ENCODE measurements at places on chromosomes 5 and 9.
A peak's percentile ranks its signal among the peaks of the same experiment; 100 is the strongest.

- DNase-seq = no peak
These were observed 49.0 kb downstream of the SECISBP2 start for GRCh38 chr9:89367281-89367680.

GRCh38 chr9:22009506-22009867, 382 bp upstream of the CDKN2B start:
- DNase-seq = no peak

DNA sequence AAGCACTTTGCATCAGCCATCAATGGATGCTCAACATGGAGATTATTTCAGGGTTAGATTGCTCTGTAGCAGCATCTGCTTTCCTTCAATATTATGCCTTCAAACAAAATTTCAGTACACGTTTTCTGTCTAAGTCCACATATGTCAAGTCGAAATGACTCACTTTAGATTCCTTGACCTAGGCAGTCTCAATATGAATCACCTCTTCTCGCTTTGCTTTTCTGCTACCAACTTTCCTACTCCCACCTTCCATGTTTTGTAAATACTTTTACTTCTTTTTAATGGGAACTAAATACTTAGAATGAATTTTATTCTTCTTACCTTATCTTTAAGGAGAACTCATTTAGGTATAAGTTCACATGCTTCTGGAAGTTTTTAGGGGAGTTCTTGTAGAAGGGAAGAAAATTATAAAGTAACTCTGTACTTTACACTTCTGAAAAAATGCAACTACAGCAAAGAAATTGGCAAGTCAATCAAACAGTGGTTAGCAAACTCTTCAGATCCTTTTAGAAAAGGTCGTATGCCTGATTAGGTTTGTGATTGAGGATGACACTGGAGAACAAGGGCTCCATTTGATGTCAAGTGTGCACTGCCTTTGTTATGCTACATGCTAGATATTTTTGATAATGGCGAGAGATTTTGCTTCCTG, 478.5 kb upstream of the SMARCA2 start:
- no peak for DNase-seq

DNA sequence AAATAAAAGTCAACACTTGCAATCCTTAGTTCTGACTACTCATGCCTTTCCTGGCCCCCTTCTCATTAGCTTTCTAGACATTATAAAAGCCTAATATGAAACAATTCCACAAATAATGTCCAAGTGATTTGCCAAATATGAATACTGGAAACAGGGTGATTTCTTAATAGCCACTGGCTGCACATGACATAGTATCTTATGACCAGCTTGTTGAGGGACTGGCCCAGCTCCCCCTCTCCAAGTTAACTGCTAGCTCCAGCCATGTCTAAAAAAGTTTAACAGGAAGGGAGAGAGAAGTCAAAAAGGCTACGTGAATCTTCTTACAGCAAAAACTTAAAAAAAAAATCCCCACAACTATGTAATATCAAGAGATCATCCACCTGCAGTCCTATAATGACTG, 1.5 kb downstream of the CERT1 start:
- no peak for DNase-seq

DNA sequence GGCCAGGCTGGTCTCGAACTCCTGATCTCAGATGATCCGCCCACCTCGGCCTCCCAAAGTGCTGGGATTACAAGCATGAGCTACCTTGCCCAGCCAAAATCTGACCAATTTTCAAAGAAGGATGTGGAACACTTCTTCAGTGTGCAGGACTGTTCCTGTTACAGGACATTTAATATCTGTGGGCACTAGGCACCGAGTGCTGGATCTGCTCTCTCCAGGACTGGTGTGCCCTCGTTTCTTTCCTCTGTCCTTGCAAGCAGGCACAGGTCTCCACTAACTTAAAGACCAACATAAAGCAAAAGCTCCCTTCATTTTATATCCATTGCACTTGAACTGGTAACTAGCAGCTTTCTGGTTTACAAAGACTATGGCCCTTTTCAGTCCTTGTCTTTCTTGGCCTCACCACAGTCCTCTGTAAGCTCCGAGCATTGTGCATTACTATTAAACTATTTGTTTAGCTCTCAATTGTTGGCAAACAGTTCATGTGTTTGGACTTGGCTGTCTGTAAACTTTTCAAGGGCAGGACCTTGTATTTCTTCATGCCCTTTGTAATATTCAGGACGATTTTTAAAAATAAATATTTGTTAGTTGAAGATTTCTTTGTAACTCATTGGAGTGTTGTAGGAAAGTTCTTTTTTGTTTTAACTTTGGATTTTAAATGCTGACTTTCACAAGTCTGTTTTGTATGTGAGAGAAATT, 37.3 kb downstream of the ARHGEF28 start:
- no peak for DNase-seq

DNA sequence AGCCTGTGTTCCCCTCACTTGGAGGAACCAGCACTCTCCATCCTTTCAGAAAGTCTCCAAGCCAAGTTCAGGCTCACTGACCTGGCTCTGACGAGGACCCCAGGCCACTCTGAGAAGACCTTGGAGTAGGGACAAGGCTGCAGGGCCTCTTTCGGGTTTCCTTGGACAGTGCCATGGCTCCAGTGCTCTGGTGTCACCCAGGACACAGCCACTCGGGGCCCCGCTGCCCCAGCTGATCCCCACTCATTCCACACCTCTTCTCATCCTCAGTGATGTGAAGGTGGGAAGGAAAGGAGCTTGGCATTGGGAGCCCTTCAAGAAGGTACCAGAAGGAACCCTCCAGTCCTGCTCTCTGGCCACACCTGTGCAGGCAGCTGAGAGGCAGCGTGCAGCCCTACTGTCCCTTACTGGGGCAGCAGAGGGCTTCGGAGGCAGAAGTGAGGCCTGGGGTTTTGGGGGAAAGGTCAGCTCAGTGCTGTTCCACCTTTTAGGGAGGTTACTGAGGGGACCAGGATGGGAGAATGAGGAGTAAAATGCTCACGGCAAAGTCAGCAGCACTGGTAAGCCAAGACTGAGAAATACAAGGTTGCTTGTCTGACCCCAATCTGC, 4.7 kb upstream of the NUP214 start:
- no peak for DNase-seq

DNA sequence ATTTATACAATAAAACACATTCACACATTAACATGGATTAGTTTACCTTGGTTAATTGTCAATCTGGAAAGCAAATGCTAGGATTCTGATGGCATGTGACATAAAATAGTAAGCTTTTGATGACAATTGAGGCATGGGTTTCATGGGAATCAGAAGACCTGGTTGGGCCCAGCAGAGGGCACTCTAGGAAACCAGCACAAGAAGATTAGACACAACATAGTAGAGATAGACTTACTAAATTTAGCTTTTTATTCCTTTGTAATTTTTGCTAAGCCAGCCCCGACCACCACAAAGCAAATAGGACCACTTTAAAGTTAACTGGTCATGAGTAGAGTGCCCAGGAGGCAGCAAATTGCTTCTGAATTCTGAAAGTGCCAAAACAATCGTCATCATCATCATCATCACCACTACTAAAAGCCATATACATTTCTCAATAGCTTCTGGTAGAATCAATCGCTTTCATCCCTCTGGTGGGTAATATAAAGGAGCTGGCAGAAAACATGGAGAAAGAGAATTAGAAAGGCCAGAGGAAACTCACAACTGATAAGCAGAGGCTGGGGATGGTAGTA, 163.2 kb downstream of the ARRDC3 start:
- no peak for DNase-seq

DNA sequence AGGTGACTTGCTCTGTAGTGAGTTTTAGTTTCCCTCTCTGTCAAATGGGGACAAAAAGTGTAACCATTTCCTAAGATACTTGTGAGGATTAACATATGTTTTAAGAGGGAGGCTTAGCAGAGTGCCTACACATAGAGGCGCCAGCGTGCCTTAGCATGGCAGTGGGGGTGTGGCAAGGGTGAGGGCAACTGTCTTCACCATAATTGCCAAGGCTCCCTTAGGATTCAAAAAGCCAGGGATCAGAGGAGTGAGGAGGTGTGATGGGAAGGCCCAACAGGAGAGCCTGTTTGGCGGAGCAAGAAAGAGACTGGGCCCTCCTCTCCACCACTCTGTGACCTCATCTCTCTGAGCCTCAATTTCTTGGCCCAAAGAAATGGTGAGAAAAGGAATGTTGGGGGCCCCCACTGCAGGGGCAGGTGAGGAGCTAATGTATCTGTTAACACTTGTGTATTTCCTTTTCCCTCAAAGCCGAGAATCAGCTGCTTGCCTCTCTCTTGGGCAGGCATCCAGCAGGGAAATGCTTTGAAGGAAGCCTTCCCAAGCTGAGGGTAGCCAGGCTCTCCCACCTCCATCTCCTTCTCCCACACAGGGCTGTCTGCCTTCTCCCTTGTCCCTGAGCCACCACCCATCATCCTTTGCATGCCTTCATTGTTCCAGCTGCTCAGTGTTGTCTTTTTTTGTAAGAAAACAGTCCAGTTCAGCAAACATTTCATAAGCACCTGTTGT, 76.0 kb downstream of the DAB2IP start:
- DNase-seq = no peak

DNA sequence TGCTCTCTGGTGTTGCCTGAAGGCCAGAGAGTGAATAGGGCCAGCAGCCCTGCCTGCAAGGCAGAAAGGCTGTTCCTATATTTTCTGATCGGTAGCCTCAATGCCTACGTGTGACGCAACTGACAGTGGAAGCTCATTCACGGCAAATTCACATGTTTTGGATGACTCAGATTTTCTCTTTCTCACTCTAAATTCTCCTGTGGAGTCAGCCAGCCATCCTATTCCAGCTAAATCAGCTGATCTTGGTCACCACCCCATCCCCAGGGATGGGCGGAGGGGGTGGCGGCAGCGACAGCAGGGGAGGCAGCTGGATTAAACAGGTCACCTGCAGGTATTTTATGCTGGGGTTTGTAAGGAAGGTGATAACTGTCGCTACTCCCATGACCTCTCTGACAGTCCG, 52.3 kb downstream of the ZNF510 start:
- no peak for DNase-seq

GRCh38 chr5:5149154-5149553, 9.0 kb downstream of the ADAMTS16 start:
- no peak for DNase-seq

GRCh38 chr9:124950050-124950718, 9.3 kb upstream of the GOLGA1 start:
- DNase-seq = no peak

DNA sequence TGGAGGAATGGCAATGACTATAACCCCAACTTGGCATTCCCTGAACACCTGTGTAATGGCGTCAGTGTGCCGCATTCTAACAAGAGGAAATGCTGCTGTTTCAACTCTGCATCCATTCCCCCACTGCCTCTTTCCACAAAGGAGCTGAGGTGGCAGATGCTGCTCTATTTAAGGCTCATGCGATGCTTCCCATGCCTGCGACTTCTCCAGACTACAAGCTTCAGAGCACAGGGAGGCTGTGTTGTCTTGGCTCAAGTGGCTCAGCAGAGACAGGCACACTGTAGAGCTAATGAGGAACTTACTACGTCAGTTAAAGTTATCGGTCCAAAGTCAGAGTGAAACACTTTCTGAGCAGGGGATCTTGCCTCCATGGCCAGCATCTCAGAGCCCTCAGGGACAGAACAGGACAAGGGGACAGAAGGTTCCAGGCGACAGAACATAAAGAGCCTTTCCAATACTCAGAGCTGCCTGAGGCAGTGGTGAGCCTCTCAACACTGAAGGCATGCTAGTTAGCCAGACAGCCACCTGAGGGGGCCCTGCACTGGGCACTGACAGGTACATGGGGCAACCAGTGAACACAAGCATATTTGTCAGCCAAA, 21.8 kb downstream of the TNIP1 start:
- no peak for DNase-seq

DNA sequence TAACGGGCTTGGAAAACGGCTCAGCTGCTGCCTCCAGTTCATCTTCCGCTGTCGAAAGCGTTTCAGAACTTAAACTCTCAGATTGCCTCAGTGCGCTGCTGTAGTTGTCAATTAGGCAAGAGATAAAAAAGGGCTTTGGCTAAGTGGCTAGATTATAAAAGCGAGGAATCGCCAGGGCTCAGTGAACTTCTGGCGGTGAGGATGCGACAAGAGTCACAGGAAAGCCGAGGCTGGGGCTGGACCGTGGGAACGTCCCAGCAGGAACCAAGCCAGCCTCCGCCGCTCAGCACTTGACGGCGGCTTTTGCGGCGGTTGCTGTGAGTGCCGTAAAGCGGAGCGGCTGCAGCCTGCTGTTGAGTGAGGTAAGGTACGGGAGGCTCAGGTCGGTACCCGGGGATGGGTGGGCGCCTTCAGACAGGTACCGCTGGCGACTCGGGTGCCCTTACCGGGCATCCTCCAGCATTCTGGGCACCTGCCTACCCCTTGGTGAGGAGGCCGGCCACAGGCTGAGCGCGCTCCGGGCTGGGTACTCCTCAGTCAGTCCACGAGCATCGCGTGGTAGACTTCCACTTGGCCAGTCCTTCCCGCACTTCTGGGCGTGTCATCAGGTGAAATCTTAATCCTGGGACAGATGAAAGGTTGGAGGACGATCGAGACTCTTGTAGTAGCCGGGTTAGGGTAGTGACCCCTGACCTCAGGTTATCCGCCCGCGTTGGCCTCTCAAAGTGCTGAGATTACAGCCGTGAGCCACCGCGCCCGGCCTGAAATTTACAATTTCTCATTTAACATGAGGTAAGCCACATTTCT, at the start of gene FKTN:
Gene FKTN, plus strand, starts transcription at position 328 of the 807 bp plus-strand sequence. CDS start 16,902 bp downstream, outside the sequence.
- peak; percentile 91 for DNase-seq

DNA sequence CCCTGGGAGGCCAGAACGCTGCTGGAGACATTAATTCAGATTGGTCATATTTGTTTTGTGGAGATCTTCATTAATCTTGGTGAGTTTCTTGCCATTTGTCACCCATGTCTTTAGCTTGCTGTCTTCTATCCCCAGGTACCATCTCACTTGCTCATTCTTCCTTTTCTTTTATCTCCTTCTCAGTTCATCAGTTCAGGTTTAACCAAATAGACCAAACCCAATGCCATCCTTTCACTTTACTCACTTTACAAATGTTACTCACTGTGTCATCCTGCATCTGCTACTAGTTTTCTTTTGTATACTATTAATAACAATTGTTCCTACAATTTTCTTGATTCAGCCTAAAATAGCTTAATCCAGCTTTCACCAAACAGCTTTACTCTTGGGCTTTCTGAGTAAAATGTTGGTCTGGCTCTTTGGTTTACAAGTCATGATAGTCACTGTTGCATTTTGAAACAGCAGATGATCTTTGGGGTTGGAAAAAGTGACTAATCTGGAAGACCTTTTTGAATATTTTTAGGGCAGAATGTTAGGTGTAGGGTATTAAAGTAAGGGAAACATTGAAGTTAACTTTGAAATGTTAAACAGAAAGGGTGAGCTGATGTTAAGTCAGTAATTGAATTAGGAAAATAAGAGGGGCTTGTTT, 246.9 kb downstream of the ZSWIM6 start:
- DNase-seq = no peak
